ENCODE measurements at places on chromosomes 5 and 9. TPM values are rescaled to one million over a fixed set of nuclear protein-coding genes. Genes with fewer than 3 reads are reported as not detected.
A peak's percentile ranks its signal among the peaks of the same experiment; 100 is the strongest.

DNA sequence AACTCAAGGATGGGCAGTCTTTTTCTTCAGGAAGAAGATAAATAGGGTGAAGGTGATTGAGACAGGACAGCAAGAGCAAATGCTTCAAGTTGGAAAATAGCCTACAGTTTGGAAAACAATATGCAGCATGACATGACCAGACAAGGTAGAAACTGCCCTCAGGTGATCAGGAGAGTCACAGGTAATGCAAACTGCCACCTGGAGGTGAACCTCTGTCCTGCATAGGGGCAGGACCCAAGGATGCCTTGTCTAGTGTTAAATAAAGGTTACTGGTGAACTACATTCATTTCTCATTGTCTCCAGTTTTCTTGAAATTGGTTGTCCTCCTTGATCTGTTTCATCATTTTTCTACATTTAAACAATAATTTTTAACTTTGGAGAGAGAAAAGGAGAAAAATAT, 232.1 kb downstream of the SEMA5A start:
- no peaks in the 10 kb centered on the region for H3K36me3 ChIP-seq
- H3K4me1 ChIP-seq = no peaks in the 10 kb centered on the region
- no peak for DNase-seq
- H3K27me3 ChIP-seq = no peaks in the 10 kb centered on the region
- H3K27ac ChIP-seq = no peak overlapping the region
- H3K4me3 ChIP-seq = no peak overlapping the region

SLC45A2 gene
- not detected for total RNA-seq

- H3K4me3 ChIP-seq = no peak overlapping the region
- H3K36me3 ChIP-seq = no peaks in the 10 kb centered on the region
- H3K27me3 ChIP-seq = no peaks in the 10 kb centered on the region
- H3K27ac ChIP-seq = no peak overlapping the region
- no peak for DNase-seq
- no peaks in the 10 kb centered on the region for H3K4me1 ChIP-seq
Observed at GRCh38 chr9:23438299-23438907, 387.6 kb downstream of the ELAVL2 start.

- H3K4me3 ChIP-seq = no peak overlapping the region
- no peaks in the 10 kb centered on the region for H3K36me3 ChIP-seq
- H3K4me1 ChIP-seq = peaks cover 36% of the 10 kb centered on the region
- DNase-seq = no peak
- H3K27ac ChIP-seq = no peak overlapping the region
- no peaks in the 10 kb centered on the region for H3K27me3 ChIP-seq
Observed at GRCh38 chr9:114483499-114483898, 21.8 kb downstream of the WHRN start.

DNA sequence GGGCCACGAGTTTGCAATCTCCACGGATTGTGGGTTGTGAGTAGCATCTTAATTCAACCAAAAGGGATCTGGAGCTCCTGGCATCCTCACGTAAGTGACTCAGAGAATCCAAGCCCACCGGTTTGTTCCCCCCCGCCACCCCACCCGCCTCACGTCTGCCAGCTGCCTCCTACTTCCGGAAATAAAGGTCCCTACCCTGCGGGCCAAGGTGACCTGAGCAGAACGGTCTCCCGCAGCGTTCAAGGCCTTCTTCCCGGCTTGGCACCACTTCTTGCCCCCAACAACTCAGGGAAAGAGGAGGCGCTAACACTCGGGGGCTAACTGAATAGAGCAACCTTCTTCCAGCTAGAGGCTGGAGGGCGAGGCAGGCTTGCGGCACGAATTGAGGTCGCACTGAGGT, 8.8 kb upstream of the GPRIN1 start:
- no peak for DNase-seq
- no peaks in the 10 kb centered on the region for H3K36me3 ChIP-seq
- peak overlapping the region; percentile 24 for H3K4me3 ChIP-seq
- H3K4me1 ChIP-seq = peaks cover 9% of the 10 kb centered on the region
- peaks cover 54% of the 10 kb centered on the region for H3K27me3 ChIP-seq

DNA sequence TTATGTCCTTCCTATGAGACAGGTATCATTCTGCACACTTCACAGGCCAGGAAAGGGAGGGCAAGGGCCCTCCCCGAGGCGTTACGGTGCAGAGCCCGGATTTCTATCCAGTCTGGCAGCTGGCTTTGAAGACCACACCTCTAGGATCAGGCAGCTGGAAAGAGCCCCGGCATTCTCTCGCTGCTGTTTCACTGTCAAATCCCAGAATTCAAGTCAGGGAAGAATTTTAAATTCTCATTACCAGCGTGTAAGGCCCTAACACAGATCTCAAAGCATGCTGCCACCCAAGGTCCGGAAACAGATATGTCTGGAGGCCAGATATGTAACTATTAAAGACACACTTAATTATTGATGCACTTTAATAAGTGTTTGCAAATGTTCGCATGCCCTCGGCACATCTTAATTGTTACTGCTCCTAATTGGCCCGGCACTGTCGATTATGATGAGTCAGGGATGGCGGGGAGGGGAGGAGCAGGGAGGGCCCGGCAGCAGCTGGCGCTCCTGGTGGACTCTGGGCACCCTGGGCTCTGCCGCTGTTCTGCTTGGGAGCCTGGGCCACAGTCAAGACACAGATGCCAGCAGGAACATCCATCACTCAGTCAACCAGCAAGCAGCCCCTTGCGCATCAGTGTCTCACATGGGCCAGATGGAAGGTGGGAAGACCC, 76.3 kb upstream of the BARHL1 start:
- no peaks in the 10 kb centered on the region for H3K36me3 ChIP-seq
- no peak for DNase-seq
- peaks cover 15% of the 10 kb centered on the region for H3K27me3 ChIP-seq
- H3K4me1 ChIP-seq = peaks cover 8% of the 10 kb centered on the region

GRCh38 chr5:50704730-50705129, 38.3 kb downstream of the PARP8 start:
- no peaks in the 10 kb centered on the region for H3K27me3 ChIP-seq
- H3K4me3 ChIP-seq = no peak overlapping the region
- DNase-seq = no peak
- no peak overlapping the region for H3K27ac ChIP-seq

DNA sequence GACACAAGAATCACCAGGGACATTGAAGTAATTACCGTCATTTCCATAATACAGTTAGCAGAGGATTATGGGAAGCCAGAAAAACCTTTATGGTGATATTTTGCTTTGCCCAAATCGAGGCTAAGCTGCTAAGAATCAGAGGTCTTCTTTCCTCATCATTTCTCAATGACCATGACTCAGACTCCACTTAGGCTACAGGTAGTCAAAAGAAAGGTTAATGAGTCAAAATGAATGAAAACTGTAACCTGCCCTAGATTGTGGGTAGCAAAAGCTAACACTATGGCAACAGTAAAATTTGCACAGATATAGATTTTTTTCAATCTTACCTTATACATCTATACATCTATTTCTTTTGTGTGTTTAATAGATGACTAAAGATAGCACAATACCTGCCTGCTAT, 185.8 kb downstream of the CARTPT start:
- H3K36me3 ChIP-seq = no peaks in the 10 kb centered on the region
- H3K27me3 ChIP-seq = peaks cover 7% of the 10 kb centered on the region
- no peak overlapping the region for H3K4me3 ChIP-seq
- H3K27ac ChIP-seq = no peak overlapping the region
- no peak for DNase-seq

DNA sequence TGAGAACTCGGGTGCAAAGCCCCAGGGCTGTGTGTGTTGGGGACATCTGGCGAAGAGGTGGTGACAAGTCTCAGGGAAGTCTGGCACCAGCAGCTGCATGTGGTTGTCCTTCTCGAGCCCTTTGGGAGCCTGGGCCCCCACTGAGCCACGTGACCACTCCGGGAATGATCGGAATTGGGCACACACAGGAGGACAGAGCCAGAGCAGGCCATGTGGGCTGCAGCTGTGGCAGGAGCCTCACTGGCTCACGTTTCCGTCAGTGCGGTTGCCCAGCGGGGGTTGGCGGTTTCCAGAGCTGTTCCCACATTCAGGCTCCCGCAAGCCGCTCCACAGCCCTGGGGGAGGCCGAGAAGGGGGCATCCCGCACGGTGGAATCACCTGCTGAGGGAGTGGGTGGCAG, 6.8 kb upstream of the CEL start:
- no peaks in the 10 kb centered on the region for H3K27me3 ChIP-seq
- H3K27ac ChIP-seq = no peak overlapping the region
- H3K4me3 ChIP-seq = no peak overlapping the region

CCDC152 gene
- total RNA-seq = 6.9 TPM

DNA sequence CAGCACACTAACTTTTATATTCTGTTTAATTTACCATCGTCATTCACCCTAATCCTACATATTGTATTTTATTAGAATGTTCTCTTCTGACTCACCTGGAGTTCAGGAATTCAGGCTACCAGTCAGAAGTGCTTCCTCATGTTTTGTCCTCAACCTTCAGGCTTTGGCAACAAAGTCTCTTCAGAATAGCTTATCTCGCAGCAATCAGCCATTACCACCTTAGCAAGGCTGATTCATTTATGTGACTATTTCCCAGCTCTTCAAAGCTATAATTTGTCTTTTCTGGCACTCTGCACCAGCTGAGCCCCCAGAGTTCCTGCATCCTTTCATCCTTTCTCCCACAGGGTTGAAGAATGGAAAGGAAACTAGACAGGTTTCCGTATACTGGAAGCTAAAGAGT, 365.5 kb upstream of the CDH18 start:
- H3K4me3 ChIP-seq = no peak overlapping the region
- no peak for DNase-seq
- no peaks in the 10 kb centered on the region for H3K27me3 ChIP-seq

DNA sequence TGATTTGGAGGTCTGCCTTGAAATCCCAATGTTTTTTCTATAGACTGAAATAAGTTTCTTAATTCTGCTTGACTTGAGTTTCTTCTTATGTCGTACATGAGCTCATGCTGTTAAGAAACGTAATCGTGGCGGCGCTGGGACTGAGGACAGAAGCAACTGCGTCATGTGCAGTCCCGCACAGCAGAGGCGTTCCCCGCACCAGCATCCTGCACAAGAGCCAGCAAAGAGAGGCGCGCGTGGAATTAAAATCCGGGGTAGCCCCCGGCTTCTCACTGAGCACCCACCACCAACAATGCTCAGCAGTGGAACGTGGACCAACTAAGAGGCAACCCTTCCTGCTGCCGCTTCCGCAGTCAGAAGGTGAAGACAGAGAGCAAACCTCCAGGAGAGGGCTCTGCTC, 496.2 kb upstream of the ADAMTS16 start:
- H3K36me3 ChIP-seq = no peaks in the 10 kb centered on the region
- no peak for DNase-seq
- no peak overlapping the region for H3K27ac ChIP-seq
- no peaks in the 10 kb centered on the region for H3K27me3 ChIP-seq
- no peak overlapping the region for H3K4me3 ChIP-seq

GRCh38 chr5:94157704-94158539, 416.5 kb upstream of the POU5F2 start:
- no peak overlapping the region for H3K27ac ChIP-seq
- H3K4me1 ChIP-seq = no peaks in the 10 kb centered on the region
- no peak for DNase-seq
- no peaks in the 10 kb centered on the region for H3K36me3 ChIP-seq
- H3K4me3 ChIP-seq = no peak overlapping the region

GRCh38 chr5:93126634-93127033, 454.4 kb downstream of the NR2F1-AS1 start:
- no peak overlapping the region for H3K27ac ChIP-seq
- no peak for DNase-seq
- no peaks in the 10 kb centered on the region for H3K27me3 ChIP-seq
- H3K4me1 ChIP-seq = no peaks in the 10 kb centered on the region

GRCh38 chr5:61482980-61483379, 150.9 kb downstream of the ZSWIM6 start:
- H3K27ac ChIP-seq = no peak overlapping the region
- H3K36me3 ChIP-seq = peaks cover 29% of the 10 kb centered on the region
- no peak overlapping the region for H3K4me3 ChIP-seq
- H3K4me1 ChIP-seq = peaks cover 6% of the 10 kb centered on the region
- H3K27me3 ChIP-seq = no peaks in the 10 kb centered on the region
- DNase-seq = no peak

DNA sequence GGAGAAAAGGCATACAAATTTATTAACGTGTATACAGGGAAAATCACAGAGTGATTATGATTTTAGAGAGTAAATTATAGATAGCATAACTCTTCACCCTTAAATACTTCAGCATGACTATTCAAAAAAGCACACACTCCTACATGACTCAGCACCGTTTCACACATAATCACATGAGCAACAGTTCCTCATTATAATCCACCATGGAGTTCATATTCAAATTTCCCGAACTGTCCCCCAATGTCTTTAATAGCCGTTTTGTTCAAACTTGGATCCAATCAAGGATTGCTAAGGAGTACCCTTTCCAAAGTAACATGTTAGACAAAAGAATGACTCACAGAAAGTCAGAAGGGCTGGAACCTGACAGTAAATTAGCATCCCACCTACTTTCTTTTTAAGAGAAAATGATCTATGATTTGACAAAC, 32.1 kb downstream of the RAPGEF1 start:
- peaks cover 99% of the 10 kb centered on the region for H3K4me1 ChIP-seq
- no peaks in the 10 kb centered on the region for H3K27me3 ChIP-seq

DNA sequence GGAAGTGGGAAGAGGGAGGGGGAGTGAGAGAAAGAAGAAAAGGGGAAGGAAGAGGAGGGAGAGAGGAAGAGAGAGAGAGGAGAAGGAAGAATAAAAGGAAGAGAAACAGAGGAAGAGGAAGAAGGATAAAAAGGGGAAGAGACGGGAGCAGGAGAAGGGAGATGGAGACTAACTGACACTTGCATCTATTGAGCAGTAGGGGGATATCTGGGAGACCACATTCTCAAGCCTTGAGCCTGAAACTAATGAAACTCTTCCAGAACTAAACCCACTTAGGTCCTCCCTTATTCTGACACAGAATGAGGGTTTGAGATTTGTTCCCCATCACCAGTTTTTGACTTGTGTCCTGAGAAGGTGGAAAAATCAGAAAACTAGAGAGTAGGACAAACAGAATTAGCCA, 533.3 kb downstream of the CDH12 start:
- DNase-seq = no peak
- H3K27me3 ChIP-seq = no peaks in the 10 kb centered on the region
- H3K4me1 ChIP-seq = no peaks in the 10 kb centered on the region
- no peaks in the 10 kb centered on the region for H3K36me3 ChIP-seq
- H3K4me3 ChIP-seq = no peak overlapping the region

DNA sequence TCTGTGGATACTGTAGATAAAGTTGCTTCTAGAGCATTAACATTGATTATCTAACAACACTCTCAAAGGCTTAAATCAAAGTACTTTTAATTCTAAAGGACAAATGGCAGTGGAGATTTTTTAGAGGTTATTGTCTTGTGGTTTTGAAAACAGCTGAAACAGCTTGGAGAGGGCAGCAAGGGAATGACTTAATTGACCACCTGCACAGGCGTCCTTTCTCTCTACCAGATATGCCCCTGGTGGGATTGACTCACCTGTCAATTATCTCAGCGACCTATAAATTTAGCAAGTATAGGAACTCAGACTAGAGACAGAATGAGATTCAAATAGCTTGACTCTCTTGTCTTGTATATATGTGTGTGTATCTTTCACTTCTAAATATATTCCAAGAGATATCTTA, 13.5 kb downstream of the ARL14EPL start:
- no peaks in the 10 kb centered on the region for H3K36me3 ChIP-seq
- no peaks in the 10 kb centered on the region for H3K4me1 ChIP-seq
- H3K4me3 ChIP-seq = no peak overlapping the region
- DNase-seq = no peak
- H3K27me3 ChIP-seq = no peaks in the 10 kb centered on the region

All from activated B cell treated with CpG ODN at 0.5 μM for 24 hours (primary cell).